ENCODE measurements at places on chromosomes 6 and 20.
A peak's percentile ranks its signal among the peaks of the same experiment; 100 is the strongest.

GRCh38 chr6:56246881-56247653 is at the start of gene COL21A1:
Gene COL21A1, minus strand, starts transcription at chr6:56247580. Its CDS starts 64,962 bp downstream, at chr6:56182618.
- peaks cover 46% of the 10 kb centered on the region for H3K4me1 ChIP-seq
- peak within 1 kb of the TSS; percentile 55 for H3K4me3 ChIP-seq
- H3K36me3 ChIP-seq = no peaks in the 10 kb centered on the region
- peak; percentile 76 for DNase-seq

DNA sequence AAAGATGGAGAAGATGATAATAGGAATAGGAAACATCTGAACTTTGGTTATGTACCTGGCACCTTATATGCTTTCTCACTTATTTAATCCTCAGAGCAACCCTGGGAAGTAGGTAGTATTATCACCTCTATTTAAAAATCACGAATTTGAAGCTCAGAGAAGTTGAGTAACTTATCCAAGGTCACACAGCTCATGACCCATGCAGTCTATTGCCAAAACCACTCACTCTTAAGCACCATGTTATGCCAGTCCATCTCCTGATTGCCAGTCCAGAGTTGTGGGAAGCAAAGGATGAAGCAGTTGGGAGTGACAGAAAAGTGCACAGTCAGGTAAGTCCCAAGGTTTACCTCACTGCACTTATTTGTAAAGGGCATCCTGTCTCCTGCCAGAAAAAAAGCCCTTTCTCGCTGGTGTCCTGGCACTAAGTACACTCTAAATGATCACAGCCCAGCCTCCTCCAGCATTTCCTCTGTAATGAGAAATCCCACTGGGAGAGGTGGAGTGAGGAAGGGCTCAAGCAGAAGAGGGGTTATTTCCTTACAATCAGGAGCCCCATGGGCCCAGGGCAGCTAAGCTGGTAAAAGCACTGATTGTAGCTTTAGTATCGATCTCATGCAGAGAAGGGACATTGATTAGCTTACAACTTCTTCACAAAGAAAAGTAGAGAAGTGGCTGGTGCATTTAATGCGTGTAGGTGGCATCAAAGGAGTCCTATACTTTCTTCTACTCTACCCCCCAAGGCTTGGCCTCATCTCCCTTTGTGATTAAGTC is 21.3 kb upstream of the SCGN start:
- no peak overlapping the region for H3K27ac ChIP-seq
- no peaks in the 10 kb centered on the region for H3K36me3 ChIP-seq
- no peaks in the 10 kb centered on the region for H3K4me1 ChIP-seq
- DNase-seq = no peak
- no peak overlapping the region for H3K4me3 ChIP-seq
- H3K27me3 ChIP-seq = peaks cover 11% of the 10 kb centered on the region

DNA sequence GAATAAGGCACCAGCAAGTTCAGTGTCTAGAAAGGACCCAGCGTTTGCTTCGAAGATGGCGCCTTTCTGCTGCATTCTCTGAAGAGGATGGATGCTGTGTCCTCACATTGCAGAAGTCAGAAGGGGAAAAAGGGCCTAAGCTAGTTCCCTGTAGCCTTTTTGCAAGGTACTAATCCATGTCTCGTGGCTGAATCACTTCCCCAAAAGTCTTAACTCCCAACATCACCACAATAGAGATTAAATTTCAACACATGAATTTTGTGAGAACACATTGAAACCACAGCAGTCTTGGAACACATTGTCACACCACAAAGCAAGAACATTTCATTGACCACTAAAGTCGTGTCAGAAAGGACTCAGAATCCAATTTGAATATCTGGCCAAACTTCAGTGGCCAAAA is 42.1 kb downstream of the KLHL31 start:
- no peak overlapping the region for H3K27ac ChIP-seq
- H3K27me3 ChIP-seq = no peaks in the 10 kb centered on the region
- DNase-seq = no peak
- peaks cover 16% of the 10 kb centered on the region for H3K4me1 ChIP-seq
- no peak overlapping the region for H3K4me3 ChIP-seq

- no peaks in the 10 kb centered on the region for H3K4me1 ChIP-seq
- H3K4me3 ChIP-seq = no peak overlapping the region
- no peaks in the 10 kb centered on the region for H3K36me3 ChIP-seq
- H3K27me3 ChIP-seq = peaks cover 8% of the 10 kb centered on the region
- H3K27ac ChIP-seq = no peak overlapping the region
These were observed 14.3 kb downstream of the PSMB9 start for GRCh38 chr6:32868257-32868788.
